NCI-H446 treated with DMSO at 0.1 percent for 48 hours (cell line): ENCODE measurements at places on chromosomes 16 and 17.

GRCh38 chr17:74484066-74484465 is 17.6 kb downstream of the CD300A start:
- no peak for DNase-seq

DNA sequence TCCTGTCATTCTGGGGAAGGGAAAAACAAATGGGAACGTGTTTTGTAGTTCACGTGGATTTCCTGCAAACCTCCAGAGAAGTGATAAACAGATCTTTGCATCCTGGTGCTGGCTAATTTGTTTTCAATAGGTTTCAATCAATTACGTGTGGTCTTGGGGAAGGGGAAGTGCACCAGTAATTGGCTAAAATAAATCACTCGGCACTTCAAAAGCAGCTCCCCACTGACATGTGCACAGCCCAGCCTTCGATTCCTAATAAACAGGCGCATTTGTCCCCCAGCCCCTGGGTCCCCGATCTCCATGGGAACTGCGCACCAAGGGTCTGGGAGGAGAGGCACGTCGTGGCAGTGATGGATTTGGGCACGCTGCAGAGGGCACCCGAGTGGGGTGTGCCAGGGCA is 112.9 kb upstream of the GSE1 start:
- DNase-seq = no peak

GRCh38 chr17:78196716-78197115 is 9.6 kb downstream of the AFMID start:
- no peak for DNase-seq

DNA sequence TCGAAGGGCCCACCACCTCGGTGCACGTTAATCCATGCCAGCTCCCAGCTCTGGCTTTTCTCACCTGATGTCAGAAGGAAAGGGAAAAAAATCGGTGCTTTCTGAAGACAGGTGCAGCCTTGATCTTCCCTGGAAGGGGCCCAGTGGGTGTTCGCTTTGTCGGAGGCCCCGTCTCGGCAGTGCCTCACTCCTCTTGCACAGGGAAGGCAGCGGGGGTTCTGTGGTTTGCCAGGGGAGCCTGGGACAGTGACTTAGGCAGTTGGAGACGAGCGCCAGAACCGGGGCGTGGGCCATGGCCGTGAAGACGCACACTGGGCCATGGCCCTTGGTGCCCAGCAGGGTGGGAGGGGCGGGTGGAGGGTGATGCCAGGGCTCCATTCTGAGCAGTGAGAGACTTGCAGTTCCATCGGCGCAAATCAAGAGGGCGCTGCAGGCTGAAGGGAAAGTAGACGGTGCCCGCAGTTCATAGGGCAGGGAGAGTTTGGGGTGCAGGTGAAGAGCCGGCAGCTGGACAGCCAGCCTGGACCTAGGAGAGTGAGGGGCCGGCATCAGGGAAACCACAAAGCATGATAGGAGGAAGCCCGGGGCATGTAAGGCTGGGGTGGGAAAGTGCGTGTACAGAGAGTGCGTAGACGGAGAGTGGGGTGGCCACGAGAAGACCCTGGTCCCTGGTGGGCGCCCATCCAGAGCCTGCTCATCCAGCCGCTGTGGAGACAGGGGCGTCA is 101.3 kb upstream of the CHMP6 start:
- DNase-seq = no peak

- DNase-seq = no peak
Observed at GRCh38 chr16:88681709-88682451, 4.4 kb downstream of the SNAI3 start.
